Activated CD8-positive, alpha-beta memory T cell treated with anti-CD3 and anti-CD28 coated beads, Interleukin-2, amount 50 U/mL, for 4 hours (primary cell): ENCODE measurements at places on chromosomes 3 and 15.

DNA sequence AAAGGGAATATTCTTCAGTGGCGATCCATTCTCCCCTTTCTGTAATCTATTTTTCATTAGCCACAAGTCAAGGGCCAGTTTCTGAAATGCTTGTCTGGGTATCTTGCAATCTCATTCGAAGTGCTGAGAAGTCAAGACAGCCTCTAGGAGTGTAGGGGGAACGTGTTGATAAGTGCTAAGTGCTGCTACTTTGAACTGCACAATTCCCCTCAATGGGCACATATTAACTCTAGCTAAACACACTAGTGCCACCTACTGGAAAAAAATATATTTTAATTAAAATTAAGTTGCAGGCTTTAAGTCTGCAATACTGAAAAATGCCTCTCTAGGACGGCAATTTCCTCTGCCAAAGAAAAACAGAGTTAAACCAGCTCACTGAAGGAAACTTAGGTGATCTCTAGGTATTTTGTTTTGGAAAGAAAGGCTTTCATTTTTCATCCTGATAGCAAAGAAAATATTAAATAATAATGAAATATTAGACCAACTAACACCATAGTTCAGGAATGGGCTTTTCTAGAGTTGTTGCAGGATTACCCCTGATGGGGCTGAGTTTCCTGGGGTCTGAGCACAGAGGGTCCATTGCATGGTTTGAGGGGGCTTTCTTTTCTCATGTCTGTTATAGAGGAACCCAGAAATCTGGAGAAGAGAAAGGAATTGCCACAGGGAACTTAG, 181.9 kb upstream of the KBTBD8 start:
- DNase-seq, result no peak

GRCh38 chr3:100545371-100545770, 53.0 kb downstream of the TMEM45A start:
- DNase-seq, result no peak

GRCh38 chr3:502486-502885, 305.9 kb downstream of the CHL1 start:
- no peak for DNase-seq

GRCh38 chr3:38992117-38992760, 59.5 kb downstream of the SCN11A start:
- DNase-seq, result no peak

DNA sequence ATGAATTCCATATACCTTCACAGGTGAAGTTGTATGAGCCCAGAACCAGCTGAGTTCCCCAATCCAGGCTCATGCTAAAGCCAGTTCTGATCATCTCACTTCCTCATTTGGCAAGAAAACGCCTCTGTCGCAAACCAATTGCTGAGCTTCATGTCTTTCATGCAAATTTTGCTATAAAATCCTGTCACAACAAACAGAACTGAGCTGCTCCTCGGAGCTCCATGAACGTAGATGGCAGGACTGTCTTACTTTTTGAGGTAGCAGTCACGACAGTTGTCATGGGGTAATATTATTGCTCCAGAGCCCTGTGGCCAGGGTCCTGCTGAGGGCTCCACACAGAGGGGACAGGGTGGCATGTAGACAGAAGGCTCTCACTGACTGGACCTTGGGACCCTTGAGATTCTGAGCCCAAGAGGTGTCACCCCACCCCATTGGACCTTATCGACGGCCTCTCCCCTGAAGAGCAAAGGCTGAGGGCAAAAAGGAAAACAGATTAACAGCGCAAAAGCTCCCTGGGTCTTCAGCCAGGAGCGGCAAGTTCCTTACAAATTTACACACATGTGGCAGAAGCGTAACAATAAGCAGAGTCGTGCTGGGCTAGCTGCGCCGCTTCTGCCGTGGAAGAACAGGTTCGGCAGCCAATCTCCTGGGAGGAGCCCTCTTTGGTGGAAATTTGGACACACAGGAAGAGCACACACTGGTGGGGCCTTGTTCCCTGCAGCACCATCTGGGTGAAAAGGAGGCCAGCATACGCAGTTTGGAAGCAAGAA, 249.2 kb downstream of the OPA1 start:
- DNase-seq, result no peak

- DNase-seq, result no peak
These were observed 168.3 kb upstream of the TSC22D2 start for GRCh38 chr3:150239766-150240165.

- DNase-seq, result no peak
These were observed 270.4 kb upstream of the CTDSPL start for GRCh38 chr3:37591116-37591781.

DNA sequence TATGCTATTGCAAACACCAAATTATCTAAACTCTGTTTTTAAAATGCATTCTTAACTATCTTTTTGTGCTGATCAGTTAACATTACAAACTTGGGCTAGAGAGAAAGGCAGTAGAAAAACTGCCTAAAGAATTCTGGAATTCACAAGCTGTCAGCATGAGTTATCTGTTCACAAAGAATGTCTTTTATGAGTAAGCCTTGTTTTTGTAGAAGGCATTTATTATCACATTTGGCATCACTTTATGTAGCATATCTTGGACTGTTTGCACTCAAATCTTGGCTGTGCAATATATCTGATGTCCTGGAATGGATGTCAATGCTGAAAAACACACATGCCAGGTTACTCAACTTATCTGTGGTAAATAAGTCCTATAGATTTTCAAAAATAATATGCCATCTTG, 15.5 kb upstream of the BCHE start:
- no peak for DNase-seq

GRCh38 chr15:60721257-60721626, 242.3 kb upstream of the ICE2 start:
- no peak for DNase-seq

- no peak for DNase-seq
These were observed 378.7 kb upstream of the TGFBR2 start for GRCh38 chr3:30227571-30228301.

DNA sequence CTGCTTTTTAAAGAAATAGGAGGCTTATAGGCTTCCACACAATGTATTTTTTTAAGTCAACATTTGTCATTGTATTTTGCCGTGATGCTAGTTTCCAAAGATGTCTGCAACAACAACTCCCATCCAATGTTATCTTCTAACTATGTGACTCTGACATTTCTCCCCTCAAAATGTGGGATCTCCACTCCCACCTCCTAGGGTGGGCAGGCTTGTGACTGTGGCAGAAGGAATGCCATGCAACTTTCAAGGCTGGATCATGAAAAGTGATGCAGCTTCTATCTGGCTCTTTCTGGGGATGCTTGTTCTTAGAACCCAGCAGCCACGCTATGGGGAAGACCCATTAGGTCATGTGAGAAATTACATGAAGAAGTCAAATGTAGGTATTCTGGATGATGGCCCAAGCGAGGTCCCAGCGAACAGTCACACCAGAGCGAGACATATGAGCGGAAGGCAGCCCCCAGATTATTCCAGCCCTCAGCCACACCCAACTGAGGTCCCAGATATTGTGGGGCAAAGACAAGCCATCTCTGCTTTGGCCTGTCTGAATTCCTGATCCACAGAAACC, 124.3 kb downstream of the BDH1 start:
- no peak for DNase-seq

DNA sequence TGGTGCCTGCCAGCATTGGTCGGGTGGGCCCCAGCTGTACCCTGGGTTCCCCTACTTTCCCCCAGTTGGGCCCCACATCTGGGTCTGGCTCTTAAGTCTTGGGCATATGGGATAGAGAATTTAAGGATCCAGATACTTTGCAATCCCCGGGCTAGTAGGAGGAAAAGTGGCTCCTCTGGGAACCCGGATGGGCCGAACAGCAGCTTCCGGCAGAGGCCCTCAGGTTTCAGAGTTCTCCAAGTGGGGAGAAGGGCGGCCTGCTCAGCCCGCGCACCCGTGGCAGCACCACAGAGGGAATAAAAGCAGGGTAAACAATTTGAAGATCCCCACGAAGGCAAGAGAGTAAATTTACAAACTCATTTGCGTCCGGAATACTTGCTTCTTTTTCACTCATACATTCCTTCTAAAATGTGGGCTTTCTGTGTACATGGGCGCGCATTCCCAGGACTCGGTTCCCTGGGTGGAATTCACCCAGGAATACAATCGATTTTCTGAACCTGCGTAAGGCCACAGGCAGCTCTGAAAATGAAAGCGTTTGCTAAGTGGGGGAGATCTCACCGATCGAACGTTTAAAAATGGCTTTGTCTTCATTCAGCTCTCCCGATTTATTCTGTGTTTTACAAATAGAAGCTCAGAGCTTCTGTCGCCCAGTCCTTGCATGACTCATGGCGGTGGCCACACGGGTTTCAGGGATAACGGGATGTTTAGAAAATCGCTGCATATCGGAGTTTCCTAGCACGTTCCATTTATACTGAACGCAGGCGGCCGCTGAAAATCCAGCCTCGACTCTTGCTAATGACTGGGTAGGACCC, 74.0 kb upstream of the POLG start:
- DNase-seq, result no peak

- no peak for DNase-seq
These were observed at the start of gene ZBTB38 for GRCh38 chr3:141368062-141368924. ZBTB38 (plus strand) TSS chr3:141368504; CDS start chr3:141442389, 73,885 bp downstream.

- no peak for DNase-seq
These were observed 37.1 kb upstream of the SLC25A36 start for GRCh38 chr3:140904521-140904920.

- DNase-seq, result no peak
These were observed 932 bp upstream of the TP53BP1 start for GRCh38 chr15:43493703-43494472.

GRCh38 chr3:194194757-194195085, 58.8 kb downstream of the HES1 start:
- DNase-seq, result no peak

GRCh38 chr3:147890114-147890513, 480.9 kb downstream of the ZIC1 start:
- no peak for DNase-seq

GRCh38 chr3:38327335-38328009, 19.1 kb upstream of the XYLB start:
- DNase-seq, result no peak

DNA sequence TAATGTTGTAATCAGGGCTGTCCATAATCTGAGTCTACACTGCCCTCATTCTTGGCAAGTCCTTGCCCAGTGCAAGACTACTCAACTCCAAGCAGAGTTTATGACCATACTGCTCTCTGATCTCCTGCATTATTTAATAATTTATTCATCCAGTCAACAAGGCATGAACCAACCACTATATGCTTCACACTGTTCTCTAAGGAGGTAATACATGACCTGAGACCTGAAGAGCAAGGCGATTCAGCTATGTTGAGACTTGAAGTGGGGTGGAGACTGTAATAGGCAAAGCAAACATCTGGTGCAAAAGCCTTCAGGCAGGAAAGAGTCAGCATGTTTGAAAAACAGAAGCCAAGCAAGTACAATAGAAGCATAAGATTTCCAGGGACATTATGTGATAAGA, 1362.8 kb downstream of the ROBO2 start:
- no peak for DNase-seq

DNA sequence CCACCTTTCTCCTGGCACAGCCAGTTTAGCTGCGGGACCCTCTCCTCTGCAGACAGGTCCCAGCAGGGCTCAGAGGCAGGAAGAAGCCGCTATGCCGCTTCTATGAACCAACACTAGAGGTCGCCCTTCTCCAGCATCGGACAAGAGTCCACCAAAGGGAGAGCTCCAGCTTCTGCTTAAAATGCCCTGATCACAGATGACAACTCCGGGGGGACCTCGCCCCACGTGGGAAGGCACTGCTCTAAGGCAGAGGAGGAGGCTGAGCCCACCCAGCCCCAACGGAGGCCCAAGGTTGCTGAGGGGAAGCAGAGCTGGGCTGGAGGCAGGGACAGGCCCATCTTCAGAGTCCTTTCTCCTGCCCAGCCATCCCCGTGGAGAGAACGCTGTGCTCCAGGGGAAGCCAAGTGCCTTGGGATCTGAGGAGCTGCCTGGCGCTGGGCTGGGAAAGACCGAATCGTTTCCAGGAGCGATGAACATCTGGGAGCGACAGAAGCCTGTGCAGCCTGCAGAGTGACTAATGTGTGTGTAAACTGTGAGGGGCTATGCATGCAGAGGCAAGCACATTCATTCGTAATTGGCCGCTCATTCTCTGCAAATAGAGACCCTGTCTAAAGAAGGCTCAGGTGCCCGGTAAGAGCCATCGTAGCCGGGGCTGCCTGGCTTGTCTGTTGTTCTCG, 43.5 kb upstream of the BDH1 start:
- DNase-seq, result peak; percentile 74
